ENCODE measurements at places on chromosomes 16 and 17.
A peak's percentile ranks its signal among the peaks of the same experiment; 100 is the strongest.

GRCh38 chr16:3822366-3823045 lies 58.0 kb downstream of the CREBBP start:
- H3K27me3 ChIP-seq, result no peaks in the 10 kb centered on the region
- peaks cover 84% of the 10 kb centered on the region for H3K4me1 ChIP-seq
- H3K27ac ChIP-seq, result no peak overlapping the region
- peak overlapping the region; percentile 57 for H3K4me3 ChIP-seq
- no peak for DNase-seq

GRCh38 chr17:34990921-34991365 lies 10.6 kb downstream of the LIG3 start:
- no peaks in the 10 kb centered on the region for H3K27me3 ChIP-seq
- H3K36me3 ChIP-seq, result no peaks in the 10 kb centered on the region
- no peak for DNase-seq
- H3K4me3 ChIP-seq, result no peak overlapping the region
- H3K4me1 ChIP-seq, result no peaks in the 10 kb centered on the region

DNA sequence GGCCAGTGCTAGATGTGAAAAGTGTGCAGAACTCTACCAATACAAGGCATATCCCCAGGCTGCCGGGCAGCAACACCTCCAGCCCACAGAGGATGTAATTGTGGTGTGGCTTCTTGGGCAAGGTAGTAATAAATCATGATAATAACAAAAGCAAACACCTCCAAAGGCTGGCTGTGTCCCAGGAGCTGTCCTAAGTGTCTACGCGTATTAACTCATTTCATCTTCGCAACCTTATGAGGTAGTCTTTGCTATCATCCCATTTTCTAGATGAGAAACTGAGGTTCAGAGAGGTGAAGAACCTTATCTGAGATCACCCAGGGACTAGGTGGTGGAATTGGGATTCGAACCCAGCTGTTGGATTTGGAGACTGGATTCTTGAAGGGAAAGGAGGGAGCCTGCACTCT lies 5.3 kb downstream of the PDK2 start:
- no peak for DNase-seq
- no peaks in the 10 kb centered on the region for H3K36me3 ChIP-seq
- no peak overlapping the region for H3K27ac ChIP-seq
- H3K27me3 ChIP-seq, result no peaks in the 10 kb centered on the region

GRCh38 chr17:82837586-82838320 lies 2.1 kb downstream of the ZNF750 start:
- no peak overlapping the region for H3K4me3 ChIP-seq
- no peak for DNase-seq
- H3K27me3 ChIP-seq, result no peaks in the 10 kb centered on the region
- H3K27ac ChIP-seq, result no peak overlapping the region
- H3K36me3 ChIP-seq, result no peaks in the 10 kb centered on the region

- peaks cover 6% of the 10 kb centered on the region for H3K4me1 ChIP-seq
- H3K4me3 ChIP-seq, result no peak overlapping the region
- no peak for DNase-seq
- no peak overlapping the region for H3K27ac ChIP-seq
- H3K36me3 ChIP-seq, result peaks cover 5% of the 10 kb centered on the region
Measured at GRCh38 chr16:87406495-87407088, 14.5 kb downstream of the MAP1LC3B start.
